ENCODE measurements at places on chromosomes 6 and 20.

GRCh38 chr20:23417861-23418260, 3.4 kb downstream of the NAPB start:
- no peak for DNase-seq

- DNase-seq: no peak
Observed at GRCh38 chr6:33699739-33700138, 11.8 kb downstream of the UQCC2 start.

DNA sequence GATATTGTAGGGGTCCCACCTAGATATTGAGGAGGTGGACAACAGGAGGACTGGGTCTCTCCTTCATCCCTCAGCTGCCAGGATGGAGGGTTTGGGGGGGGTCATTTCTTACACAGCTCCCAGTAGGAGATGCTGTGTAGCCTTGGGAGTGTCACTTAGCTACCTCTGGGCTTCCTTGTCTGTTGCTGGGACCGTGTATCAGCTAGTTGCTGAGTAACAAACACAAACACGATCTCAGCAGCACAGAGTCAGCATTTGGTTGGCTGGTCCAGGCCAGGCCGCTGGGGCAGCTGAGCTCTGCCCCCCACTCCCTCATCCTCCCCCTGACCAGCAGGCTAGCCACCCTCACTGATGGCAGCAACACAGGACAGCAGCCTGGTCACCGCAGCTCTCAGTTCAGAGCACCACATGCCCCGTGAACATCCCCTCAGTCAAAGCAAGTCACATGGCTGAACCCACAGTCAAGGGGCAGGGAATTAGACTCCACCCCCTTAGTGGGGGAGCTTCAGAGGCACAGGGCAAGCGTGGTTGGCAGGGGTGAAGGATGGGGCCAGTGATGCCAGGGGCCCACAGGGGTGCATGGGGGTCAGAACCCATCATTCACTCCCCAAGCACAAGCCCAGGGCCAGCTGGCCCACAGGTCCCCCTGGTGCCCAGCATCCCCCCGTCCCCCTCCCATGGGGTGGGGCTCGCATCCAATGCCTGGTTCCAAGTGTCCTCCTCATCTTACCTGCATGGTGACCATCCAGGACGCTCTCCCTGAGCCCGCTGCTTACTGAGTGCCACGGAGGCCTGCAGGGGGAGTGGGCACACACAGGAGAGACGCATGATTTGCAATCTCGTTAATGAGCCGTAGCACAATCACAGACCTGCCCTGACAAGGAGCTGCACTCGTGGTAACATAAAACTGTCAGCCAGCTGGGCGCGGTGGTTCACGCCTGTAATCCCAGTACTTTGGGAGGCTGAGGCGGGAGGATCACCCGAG, 112.4 kb downstream of the TAF4 start:
- DNase-seq: no peak

DNA sequence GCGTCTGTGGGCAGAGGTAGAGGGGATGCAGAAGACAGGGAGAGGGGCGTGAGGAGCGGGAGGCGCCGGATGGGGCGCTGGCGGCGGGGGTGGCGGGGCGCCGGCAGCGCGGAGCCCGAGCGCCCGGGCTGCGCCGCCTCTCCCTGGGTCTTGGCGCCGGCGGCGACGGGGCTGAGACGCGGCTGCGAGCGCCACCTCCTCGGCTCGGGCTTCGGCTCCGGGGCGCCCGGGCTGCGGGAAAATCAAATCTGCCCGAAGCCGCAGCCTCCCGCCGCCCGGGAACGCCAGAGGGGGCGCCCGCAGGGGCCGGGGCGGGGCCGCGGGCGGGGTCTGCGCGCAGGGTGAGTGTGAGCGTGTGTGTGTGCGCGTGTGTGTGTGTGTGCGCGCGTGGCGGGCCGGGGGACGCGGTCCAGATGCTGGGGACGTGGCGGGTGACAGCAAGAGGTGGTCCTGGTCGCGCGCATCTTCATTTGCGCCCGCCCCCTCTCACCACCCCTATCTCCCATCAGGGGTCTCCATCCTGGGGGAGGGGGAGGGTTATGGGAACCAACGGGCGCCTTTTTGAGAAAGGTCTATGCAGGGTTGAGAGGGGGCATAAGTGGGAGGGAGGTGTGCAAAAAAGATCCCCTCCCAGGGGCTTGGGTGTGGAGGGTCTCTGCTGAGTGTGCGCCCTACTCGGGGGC, 646 bp upstream of the CPNE5 start:
- DNase-seq: no peak

DNA sequence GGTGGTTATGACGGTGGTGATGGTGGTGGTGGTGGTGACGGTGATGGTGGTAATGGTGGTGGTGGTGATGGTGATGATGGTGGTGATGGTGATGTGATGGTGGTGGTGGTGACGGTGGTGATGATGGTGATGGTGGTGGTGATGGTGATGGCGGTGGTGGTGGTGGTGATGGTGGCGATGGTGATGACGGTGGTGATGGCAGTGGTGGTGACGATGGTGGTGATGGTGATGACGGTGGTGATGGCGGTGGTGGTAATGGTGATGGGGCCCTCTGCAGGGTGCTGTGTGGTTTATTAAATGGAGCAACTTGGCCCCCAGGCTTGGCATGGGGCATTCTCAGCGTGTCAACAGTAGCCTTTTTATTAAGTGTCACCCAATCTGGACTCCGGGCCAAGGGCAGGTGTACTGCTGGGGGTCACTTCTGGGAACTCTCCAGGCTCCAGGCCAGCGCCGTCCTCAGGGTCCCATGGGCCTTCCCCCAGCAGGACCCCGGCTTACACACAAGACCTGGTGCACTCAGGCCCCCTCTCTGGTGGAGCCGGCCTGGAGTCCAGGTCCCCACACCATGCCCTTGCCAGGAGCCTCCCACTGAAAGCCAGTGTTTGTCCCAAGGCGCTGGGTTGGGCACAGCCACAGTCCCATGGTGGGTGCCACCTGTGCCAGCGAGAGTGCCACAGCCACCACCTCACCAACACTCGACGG, 8.8 kb downstream of the CABLES2 start:
- DNase-seq: no peak

GRCh38 chr6:74187811-74188210, 491.8 kb downstream of the CD109 start:
- no peak for DNase-seq

GRCh38 chr6:141809901-141810300, 322.8 kb upstream of the GJE1 start:
- DNase-seq: no peak

GRCh38 chr20:20370094-20370575, 2.2 kb downstream of the INSM1 start:
- DNase-seq: no peak

Data from omental fat pad (tissue), 4 donors.